Activated T-helper 1 cell treated with anti-CD3 and anti-CD28 coated beads, Interleukin-2, amount 50 U/mL, for 16 hours (primary cell): ENCODE measurements at places on chromosomes 2 and 18.

DNA sequence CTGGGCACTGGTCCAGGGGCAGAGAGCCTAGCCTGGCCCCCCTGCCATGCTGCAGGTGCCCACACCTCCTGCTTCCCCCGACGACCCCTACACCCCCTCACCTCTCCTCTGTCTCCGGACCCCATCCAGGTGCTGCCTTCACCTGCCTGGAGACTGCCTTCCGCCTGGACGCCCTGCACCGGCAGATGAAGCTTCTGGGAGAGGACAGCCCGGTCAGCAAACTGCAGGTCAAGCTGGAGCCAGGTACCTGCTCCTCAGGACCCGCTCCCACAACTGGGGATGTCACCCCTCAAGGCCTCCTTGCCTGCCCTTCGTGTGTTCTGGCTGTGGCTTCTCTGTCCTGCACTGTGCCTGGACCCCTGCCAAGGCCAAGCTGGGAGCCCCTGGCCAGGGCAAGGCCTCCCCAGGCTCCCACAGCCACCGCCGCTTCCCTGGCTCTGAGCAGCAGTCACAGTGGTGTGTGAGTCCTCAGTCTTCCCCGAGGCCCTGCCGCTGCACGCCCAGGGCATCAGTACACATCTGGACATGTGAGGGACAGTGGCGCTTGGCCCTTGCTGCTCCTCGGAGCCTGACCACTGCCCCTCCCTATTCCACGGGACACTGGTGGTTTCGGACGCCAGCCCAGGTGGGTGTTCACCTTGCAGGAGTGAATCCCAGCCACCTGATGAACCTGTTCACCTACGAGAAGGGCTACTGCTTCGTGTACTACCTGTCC is 6.3 kb downstream of the RNPEPL1 start:
- DNase-seq: no peak

DNA sequence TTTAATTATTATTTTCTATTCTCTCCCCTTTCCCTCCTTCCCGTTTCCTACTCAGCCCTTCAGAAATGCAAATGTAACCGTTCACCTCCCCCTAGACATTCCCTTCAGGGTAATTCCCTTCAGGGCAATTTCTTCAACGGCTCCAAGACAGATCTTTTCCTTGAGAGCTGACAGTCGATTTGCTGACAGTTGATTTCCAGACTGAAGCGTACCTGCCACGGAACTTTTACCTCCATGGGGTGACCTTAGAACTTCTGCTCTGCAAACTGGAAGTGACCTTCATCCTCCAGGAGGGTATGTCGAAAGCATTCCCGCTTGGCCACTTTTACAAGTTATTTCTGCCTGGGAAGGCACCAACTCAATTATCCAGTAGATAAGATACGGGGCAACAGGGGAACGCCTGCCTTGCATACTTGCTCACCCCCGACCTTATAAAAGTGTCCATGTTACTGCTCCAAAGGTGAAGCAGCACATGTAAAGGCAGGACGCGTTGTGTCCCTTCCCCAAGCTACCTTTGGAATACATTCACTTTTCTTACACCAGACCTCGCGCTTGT is 18.5 kb downstream of the B3GNT7 start:
- DNase-seq: no peak

GRCh38 chr2:10383960-10384734 is 64.0 kb downstream of the ODC1 start:
- DNase-seq: no peak

- DNase-seq: no peak
These were observed 37.0 kb downstream of the RAPGEF4 start for GRCh38 chr2:172772633-172773032.

- DNase-seq: no peak
These were observed 87.0 kb downstream of the ZEB2 start for GRCh38 chr2:144432921-144433320.

DNA sequence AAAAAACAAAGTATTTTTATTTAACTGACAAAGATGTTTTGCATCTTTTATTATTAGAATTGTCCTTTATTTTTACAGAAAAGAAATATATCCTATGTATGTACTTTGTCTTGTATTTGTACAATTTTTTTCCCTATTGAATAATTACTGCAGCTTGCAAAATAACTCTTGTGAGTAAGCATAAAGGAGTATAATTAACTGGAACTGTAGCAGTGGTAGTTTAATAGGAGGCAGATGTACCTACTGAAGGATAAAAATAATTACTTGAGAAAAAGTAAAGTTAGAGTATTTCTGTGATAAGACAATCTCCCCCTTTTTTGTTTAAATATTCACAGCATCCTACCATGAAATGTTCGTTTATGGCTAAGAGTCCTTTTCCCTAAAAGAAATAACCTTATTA is 34.7 kb downstream of the EHBP1 start:
- DNase-seq: no peak

GRCh38 chr2:238434846-238435751 is 8.4 kb downstream of the ASB1 start:
- DNase-seq: no peak

DNA sequence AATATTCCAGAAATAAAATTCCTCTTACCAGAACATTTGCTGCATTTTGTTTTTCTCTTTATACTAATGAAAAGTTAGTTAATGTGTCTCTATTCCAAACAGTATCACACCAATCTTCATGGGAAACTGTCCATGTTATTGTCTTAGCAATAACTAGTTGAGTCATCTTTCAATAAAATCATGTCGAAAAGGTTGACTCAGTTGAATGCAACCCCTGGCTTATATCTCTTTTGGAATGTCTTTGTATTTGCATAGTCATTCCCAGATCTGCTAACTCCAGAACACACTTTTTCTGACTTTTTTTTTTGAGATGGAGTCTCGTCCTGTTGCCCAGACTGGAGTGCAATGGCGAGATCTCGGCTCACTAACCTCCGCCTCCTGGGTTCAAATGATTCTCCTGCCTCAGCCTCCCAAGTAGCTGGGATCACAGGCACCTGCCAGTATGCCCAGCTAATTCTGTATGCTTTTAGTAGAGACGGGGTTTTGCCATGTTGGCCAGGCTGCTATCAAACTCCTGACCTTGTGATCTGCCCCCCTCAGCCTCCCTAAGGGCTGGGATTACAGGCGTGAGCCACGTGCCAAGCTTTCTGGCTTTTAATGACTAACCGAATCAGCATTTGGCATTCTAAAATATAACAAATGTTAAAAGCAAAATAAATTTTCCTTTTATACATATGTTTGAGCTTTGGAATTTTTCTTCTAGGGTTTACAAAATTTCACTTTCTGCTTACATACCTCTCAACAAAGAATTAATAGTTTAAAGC is 133.2 kb upstream of the GULP1 start:
- no peak for DNase-seq
